ENCODE measurements at places on chromosomes 7 and 10.
A peak's percentile ranks its signal among the peaks of the same experiment; 100 is the strongest.

DNA sequence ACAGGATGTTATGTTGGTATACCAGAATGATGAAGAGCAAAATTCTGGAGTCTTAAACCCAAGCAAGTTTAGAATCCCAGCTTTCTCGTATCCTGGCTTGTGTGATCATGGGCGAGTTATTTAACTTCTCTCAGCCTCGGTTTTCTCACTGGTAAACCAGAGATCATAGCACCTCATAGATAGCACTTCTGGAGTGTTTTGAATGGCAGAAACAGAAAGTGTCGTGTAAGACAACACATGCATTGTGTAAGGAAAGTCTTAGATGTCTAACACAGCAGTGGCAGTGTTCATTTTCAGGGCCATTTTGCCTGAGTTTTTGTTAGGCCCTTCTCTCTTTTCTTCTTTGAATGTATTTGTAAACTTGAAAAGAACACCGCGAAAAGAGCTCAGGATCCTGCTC is 465.1 kb downstream of the AUTS2 start:
- no peak for DNase-seq

GRCh38 chr7:140327261-140327661 is 71.1 kb downstream of the SLC37A3 start:
- DNase-seq: no peak

DNA sequence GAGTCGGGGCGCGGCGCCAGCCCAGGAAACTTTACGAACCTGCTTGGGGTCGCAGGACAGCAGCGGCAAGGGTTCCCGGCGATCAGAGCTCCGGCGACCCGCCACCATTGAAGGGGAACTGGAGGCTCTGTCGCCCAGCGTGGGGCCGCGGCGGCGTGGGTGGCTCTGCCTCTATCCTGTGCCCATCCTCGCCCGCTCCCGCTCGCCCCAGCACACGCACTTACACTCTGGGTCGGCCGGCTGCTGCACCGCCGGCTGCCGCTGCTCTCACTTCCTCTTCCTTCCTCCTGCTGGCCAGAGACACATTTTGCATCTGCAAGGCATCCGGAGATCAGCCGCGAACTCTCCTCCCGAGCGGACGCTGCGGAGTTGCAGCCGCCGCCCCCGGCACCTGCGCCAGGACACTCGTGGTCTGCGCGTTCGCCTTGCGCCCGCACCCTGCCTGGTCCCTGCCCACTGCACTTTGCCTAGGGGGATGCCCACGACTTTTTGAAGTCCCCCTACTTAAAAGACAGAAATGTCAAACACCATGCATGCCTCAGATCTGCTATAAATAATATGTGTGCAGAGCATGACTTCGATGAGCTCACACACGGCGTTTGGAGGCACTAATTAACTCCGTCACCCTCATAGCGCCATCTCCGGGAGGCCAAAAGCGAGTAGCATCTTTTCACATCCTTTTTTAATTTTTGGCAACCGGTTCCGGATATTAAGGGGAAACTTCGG is at the start of gene ELMO1:
ELMO1 (minus strand) TSS at position 229 of the 726 bp plus-strand sequence. CDS start 106,174 bp downstream, outside the sequence.
- no peak for DNase-seq

DNA sequence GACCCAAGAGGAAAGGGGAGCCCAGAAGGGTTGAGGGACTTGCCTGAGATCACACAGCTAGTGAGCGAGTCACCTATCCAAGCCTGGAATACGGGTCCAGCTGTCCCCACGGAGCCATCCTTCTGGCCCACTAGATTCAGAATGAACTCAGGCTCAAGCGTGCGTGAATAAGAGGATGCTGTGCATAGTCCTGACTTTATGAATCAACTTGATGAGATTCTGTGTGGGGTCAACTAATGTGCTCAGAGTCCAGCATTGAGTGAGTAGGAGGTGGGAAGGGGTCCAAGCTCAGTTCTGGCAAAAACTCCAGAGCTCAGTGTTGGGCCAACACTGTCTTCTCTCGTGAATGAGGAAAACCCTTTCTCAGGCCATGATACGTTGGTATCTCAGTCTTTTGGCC is 41.4 kb downstream of the CAMK1D start:
- DNase-seq: no peak

DNA sequence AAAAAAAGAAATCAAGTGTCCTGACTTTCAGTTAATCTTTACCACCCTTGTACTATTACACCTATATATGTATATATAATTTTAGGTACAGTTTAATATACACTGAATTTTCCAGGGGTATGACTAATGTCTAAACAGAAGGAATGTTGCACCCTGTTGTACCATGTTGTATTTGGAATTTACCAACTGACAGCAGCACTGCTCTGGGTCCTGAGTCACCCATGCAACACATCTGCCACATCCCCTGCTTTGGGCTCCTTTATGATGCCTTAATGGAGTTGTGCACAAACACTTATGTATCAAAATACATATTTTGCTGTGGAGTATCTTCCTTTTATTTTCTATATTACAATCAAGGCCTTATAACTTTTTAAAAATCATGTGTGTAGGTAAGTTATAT is 21.2 kb downstream of the YAE1 start:
- no peak for DNase-seq

DNA sequence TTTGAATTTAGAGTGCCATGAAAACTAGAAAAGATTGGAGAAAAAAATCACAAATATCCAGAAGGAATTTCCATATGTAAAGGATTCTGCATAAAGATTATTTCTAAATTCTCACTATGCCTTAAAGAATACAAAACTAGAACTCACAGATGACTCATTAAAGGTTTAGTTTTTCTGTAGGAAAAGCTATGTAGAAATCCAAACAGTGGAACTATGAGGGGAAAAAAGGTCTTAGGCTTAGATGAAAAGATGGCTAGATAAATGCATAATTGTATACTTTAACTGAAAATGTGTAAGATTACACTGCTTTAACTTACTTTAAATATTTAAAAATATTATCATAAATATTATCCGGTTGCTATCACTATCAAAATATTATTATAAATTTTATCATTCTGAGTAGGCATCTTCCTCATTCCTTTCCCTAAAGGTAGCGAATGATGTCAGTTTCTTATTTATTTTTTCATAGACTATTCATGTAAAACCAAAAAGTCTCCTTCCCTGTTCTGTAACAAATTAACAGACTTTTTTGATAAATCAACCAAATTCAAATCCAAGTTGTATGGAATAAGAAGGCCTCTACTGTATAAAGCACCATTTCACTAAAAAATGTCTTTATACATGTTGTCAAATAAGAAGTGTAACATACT is 69.1 kb upstream of the COMTD1 start:
- DNase-seq: no peak

DNA sequence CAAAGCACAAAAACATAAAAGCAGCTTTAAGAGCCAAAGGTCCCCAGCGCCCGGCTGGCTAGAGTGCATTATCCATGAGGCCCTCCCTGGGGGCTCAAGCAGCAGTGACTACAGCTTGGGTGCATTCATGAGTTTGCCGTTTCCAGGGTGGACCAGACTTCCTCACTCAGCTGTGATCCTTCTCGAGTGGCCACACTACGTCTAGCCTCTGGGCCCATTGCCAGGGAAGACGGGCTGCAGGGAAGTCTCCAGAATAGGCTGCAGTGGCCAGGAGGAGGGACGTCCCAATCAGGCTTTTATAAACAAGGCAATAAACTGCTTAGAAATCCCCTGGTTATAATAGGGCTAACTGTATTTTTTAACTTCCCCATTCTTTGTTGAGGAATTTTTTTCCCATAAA is 89.4 kb upstream of the C1QL3 start:
- no peak for DNase-seq

DNA sequence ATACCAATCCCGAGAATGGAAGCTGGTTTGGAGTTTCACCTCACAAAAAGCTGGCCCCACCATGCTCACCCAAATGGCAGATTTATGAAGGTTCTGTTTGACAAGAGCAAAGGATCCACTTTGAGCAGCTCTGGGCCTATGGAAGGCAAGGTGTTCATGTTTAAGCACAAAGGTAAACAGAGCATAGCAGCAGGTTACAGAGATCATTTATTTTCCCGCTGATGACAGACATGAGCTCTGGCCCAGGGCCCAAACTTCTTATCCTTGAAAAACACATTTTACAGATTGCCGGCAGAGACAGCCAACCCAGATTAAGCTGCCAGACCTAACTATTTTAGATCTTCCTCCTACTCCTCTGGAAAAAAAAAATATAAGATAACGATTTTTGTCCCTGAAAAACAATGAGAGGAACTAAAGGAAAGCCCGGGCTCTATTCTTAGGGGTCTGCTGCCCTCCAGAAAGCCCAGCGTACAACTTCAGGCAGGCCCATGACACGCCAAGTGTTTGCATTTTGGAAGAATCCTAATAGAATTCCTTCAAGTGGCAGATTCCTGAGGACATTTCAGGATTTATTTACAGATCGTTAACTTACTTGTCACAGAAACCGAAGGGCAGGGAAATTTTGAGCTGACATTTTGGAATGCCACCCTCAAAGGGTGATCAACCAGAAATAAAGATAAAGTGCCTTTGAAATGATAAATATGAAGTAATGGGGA is 40.0 kb downstream of the SYPL1 start:
- peak; percentile 75 for DNase-seq

DNA sequence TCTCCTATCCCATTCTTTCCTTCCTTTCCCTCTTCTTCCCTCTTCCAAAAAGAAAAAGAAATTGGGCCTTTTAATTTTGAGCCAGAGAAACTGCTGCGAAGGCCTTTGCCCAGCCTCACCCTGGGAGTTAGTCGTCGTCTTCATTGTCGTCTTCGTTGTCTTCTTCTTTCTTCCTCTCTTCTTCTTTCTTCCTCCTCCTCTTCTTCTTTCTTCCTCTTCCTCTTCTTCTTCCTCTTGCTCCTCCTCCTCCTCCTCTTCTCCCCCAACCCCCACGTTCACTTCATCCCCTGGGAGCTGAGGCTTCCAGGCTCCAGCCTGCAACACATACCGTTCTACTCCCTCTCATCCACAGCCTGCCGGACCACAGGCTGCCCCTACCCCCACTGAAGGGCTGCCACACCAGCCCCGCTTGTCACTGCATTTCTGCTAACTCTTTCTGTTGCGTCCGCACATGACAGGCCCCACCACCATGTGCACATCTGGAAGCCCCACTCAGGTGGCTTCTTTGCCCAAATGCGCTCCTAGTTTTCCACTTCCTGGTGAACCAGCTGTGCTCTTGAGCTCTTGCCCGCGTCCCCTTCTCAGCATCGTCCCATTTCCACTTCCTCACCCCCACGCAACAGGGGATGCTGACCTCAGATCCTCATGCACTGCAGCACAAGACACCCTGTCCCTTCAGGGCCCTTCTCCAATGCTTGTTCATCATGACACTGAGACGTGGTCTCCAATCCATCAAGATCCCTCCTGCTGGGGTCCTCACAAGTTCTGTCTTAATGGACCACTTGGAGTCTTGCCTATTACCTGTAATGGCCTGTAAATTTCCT is 94.9 kb upstream of the SH2B2 start:
- DNase-seq: no peak

GRCh38 chr10:3172081-3172445 is 519 bp downstream of the PITRM1 start:
- no peak for DNase-seq

DNA sequence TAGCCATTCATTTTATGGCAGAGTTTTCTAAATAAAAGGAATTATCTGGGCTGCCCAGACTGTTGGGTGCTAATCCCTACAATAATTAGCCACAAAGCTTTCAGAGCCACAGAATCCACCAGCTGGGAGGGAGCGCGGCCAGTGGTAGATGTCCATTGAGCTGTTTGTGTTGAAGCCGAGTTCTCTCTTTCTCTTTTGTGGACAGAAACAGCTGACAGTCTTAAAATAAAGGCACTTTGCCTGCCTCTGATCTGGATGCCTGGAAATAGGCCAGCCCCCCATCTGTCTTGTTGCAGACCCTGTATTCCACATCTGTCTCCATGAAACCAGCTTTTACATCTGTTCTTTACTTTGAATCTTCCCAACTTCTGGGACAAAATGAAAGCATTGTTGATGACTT is 66.1 kb downstream of the MTPN start:
- DNase-seq: no peak
